CD4-positive, alpha-beta T cell treated with Interferon alpha-2 for 1 hour (primary cell): ENCODE measurements at places on chromosomes 5 and 9.

DNA sequence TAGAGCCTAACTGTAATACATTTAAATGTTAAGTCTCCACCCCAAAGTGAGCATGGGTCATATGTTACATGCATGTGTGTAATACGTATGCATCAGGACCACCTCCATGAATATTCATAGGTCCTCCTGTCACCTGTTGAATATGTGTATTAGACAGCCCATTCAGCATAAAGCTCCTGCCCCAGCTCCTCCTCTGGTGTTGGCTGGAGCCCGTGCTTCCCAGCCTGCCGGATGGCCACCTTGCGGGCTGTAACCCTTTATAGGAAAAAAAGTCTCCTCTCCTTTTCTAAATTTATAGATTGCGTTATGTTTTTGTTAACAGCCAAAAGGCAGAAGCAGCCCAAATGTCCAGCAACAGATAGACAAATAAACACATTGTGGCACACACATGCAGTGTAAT lies 299.5 kb downstream of the MED10 start:
- no peak for DNase-seq

- DNase-seq = no peak
These were observed 188.0 kb downstream of the SEMA6A start for GRCh38 chr5:116386633-116387032.

DNA sequence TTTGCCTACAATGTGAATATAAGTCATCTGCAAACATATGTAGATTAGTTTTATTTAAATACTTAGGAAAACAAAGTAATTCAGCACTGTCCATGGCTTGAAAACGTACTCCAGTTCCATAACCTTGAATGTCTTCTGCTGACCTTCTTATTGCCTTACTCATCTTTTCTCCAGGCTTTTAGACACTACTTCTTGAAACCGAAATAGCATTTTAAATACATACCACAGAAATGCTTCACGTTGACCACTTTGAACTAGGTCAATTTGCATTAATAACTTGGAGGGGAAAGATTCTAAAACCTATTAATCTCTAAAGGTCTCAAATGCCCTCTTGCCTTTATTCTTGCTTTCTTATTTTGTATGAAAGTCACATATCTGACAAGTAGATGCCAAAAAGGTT lies 995.4 kb upstream of the ACO1 start:
- DNase-seq = no peak

- no peak for DNase-seq
These were observed 1.2 kb downstream of the INVS start for GRCh38 chr9:100100146-100100667.

DNA sequence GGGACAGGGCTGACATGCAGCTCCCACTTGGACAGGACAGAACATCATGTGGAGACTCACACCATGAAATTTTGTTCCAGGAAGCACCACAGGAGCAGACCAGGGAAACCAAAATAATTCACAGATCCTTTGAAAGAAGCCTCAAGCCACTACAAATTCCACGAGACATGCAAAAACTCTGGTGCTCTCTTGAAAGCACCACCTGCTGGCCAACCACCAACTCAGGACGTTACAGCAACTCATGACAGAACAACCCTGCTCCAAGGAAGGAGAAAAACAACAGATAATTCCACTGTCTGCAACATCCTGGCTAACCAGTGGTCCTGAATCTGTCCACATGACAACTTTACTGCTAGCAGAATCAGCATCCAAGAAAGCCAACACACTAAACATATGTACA lies 516.0 kb downstream of the SPATA31D1 start:
- no peak for DNase-seq

GRCh38 chr9:132837501-132838286 lies 40.4 kb downstream of the AK8 start:
- no peak for DNase-seq

DNA sequence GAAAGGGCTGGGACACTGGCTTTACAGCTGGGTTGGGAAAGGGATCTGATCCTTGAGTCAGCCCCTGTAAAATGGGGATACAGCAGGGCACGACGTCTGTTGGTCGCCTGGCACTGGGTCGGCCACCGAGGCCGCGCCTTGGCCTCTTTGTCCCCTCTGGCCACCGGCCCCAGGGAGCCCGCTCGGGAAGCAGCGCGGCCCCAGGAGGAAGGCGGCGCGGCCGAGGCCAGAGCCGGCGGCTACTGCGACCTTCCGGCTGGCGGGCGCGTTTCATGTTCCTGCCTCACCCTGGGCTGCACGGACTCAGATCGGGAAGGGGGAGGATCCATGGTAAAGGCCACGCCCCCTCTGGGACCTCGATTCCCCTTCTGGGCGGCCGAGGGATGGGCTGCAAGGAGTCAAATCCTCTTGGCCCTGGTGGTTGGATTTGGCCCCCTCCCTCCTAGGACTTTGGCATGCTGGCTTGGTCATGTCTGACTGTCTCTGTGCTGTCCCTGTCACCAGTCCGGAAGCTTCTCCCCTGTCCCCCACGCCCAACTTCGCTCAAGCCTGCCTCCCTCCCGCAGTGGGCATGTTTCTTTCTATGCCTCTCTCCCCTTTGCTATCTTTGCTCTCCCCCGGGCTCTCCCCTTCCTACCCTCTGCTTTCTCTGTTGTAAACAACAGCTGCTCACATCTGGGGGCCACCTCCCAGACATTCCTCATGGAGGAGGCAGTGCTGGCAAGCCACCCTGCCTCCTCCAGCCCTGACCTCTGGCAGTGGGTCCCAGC lies 25.8 kb downstream of the FPGS start:
- no peak for DNase-seq

DNA sequence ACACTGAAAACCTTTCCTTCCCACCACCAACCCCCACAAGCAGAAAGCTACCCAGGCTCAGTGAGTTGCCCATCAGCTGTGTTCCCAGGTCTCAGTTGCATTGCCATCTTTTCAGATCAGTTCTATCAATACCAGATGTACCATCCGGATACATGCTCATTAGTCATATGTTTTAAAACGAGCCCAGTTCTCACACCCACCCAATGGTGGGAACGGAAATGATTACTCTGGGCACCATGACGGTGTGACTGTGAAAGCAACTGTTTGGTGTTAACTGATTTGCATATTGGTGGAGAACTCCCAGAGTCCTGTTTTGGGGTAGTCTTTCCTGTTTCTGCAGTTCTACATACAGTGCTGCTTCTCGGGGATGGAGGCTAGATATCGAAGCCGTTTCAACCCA lies 212.3 kb downstream of the TRIM36 start:
- no peak for DNase-seq

DNA sequence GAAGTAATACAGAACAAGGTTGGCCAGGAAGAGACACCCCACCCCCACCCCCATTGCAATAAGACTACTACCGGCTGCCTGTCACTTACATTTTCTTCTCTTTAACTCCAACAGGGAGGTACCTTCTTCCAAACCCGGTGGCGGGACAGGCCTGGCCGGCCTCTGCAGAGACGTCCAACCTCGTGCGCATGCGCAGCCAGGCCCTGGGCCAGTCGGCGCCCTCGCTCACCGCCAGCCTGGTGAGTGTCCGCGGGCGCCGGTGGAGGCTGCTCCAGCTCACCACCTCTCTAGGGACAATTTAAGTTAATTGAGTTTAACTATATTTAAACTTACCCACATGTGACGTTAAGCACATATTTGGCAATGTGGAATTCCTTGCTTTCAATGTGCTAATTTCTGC lies 192.4 kb downstream of the MAST4 start:
- DNase-seq = no peak

- DNase-seq = no peak
These were observed 78.2 kb downstream of the GCNT1 start for GRCh38 chr9:76537150-76537646.

GRCh38 chr5:55929020-55929799 lies 65.6 kb downstream of the IL6ST start:
- no peak for DNase-seq

GRCh38 chr9:79707589-79707988 lies 135.8 kb downstream of the TLE4 start:
- no peak for DNase-seq

DNA sequence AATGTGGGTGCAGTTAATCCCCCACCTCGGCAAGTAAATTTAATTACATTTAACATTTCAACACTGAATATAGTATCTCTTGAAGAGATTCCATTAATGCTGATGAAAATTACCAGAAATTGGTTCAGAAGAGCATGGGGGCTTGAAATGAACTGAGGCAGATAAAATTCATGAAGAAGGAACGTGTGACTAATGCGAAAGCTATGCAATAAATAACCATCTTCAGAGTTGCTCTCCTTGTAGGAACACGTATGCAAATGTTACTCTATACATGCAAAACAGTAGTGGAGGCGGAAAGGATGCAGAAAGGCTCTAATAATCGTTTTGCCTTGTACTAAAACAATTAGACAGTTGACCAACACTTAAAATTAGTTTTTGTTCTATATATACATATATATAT lies 320.2 kb downstream of the CTNND2 start:
- DNase-seq = no peak

DNA sequence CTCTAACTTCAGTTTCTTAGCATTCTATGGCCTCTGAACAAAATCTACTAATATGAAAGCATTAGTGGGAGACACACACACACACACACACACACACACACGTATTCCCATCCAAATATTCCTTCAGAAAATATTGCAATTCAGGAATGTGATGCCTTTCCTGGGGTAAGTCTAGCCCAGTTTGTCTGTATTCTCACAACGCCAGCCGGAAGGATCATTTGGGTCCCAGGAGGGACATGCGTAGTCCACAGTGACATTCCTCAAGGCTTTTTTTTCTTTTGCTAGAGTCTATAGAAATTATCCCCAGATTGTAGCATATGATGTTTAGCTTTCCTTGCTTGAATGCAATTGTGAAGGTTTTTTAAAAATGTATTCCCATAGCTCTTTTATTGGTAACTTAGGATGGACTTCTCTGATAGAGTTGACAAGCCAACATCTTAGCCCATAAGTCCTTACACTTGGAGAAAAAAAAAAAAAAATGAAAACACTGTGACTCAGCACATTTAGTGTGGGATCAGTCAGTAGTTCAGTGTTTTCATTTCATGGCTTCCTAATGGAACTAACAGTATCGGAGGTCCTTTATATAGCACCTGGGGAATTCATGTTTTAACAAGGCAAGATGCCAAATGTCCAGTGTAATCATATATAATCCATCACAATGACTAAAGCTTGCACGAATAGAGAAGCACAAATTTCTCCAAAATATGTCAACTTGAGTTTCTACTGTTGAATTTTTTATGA lies 316.5 kb downstream of the DIRAS2 start:
- DNase-seq = no peak

DNA sequence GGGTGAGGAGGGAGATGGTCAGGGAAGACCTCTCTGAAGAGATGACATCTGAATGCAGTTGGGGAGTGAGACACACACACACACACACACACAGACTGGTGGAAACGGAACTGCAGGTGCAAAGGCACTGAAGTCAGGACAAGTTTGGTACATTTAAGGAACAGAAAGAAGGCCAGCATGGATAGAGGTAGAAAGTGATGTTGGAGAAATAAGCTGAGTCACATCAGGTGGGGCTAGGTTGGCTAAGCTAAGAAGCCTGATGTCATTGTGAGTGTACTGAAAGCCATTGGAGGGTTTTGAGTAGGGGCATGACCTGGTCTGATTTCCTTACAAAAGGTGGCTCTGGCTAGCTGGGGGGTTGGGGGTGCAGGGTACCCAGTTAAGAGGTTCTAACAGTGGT lies 3.1 kb downstream of the BSPRY start:
- DNase-seq = no peak

DNA sequence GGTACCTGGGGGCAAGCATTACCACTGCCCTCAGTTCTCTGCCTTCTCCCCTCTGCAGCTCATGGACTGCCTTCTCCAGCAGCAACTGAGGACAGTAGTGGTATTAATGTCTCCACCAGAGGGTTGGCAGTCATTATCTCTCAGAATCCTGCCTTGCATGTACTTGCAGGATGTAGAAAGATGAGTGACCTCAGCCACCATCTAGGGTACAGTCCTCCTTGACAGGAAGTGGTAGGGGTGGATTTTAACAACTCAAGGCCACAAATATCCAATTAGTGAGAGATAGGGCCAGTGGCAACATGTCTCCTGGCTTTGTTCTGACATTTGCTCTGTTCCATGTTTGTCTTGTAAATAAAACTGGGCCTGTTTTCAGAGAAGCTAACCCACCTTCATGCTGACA lies 47.2 kb downstream of the F2R start:
- DNase-seq = no peak

DNA sequence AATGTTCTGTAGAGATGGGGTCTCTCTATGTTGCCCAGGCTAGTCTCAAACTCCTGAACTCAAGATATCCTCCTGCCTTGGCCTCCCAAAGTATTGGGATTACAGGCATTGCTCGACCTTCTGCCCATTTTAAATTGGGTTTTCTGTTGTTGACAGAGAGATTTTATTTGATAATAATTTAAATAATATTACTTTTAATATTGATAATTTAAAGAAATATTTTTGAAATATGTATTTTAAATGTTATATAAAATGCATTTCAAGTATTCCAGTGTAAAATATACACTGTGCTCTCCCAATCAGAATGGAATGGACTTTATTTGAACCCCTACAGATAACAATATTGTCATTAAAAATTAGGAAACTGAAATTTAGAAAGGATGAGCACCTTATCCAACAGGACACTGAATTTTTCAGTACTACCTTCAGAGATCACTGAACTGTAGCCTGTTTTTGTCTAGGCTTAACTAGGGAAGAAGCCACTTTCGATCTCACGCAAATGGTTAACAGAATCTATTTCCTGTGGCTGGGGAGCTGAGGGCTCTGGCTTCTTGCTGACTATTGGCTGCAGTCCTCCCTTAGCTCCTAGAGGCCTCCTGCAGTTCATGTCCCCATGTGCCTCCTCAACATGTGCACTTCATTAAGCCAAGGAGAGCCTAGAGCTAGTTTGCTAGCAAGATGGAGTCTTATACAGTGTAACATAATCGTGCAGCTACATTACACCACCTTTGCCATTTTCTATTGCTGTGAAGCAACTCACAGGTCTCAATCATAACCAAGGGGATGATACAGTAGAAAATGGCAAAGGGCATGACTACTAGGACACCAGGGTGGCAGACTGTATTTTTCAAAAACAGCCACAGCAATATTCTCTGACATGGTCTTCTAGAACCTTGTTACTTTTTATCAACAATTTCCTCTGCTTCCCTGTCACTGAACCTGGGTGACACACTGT lies 150.0 kb downstream of the CDC42SE2 start:
- peak; percentile 53 for DNase-seq

GRCh38 chr5:39216631-39217030 lies 2.7 kb downstream of the FYB1 start:
- no peak for DNase-seq

DNA sequence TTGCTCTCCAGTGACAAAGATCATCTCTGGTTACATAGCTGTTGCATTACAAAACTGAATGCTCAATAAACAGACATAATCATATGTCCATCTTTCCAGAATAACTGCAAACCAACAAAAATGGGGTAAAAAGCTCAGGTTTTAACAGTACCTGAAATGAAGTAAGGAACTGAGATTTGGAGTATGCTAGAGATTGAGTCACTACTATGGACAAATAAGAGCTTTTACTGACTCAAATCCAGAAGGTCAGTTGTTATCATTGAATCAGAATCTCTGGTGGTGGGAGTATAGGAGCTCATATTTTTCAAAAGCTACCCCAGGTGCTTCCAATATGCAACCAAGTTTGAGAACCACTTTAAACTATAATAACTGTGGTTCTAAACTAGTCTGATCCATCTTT lies 4.1 kb upstream of the RAPGEF6 start:
- DNase-seq = no peak
